ENCODE measurements at places on chromosomes 11 and 22. TPM values are rescaled to one million over a fixed set of nuclear protein-coding genes. Genes with fewer than 3 reads are reported as not detected.

Gene B4GALNT4
- 0.06 TPM for total RNA-seq

Gene CD3G
- total RNA-seq: 0.71 TPM

Gene DEFB131B
- not detected for total RNA-seq

Gene CADM1
- total RNA-seq: 10.1 TPM

Gene ZP1
- not detected for total RNA-seq

Gene INPP5J
- total RNA-seq: 4.4 TPM

Gene USP28
- total RNA-seq: 112 TPM

Gene SEPTIN3
- total RNA-seq: not detected

Gene TYMP
- 12.0 TPM for total RNA-seq

Gene NAV2
- 5.9 TPM for total RNA-seq

Gene KRTAP5-6
- not detected for total RNA-seq

Gene MS4A6E
- not detected for total RNA-seq

DNA sequence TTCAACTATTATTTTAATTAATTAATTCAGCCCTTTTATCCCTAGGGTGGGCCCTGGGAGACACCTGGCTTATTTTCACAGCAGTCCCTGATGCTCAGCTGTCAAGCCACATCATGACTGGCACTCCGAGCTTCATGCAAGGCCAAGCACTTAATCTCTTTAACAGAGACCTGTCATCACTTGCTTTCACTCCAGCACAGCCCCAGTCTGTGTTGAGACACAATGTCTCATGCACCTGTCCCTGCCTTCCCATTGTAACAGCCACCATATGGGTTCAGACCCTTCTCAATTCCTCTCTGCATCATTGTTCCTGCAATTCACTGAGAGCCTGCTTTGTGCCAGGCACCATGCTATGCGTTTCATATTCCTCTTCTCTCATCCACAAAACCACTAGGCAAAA lies 222.2 kb upstream of the TENM4 start:
- no peak for DNase-seq

GRCh38 chr11:126484266-126484665 lies 128.8 kb downstream of the ST3GAL4 start:
- no peak for DNase-seq

DNA sequence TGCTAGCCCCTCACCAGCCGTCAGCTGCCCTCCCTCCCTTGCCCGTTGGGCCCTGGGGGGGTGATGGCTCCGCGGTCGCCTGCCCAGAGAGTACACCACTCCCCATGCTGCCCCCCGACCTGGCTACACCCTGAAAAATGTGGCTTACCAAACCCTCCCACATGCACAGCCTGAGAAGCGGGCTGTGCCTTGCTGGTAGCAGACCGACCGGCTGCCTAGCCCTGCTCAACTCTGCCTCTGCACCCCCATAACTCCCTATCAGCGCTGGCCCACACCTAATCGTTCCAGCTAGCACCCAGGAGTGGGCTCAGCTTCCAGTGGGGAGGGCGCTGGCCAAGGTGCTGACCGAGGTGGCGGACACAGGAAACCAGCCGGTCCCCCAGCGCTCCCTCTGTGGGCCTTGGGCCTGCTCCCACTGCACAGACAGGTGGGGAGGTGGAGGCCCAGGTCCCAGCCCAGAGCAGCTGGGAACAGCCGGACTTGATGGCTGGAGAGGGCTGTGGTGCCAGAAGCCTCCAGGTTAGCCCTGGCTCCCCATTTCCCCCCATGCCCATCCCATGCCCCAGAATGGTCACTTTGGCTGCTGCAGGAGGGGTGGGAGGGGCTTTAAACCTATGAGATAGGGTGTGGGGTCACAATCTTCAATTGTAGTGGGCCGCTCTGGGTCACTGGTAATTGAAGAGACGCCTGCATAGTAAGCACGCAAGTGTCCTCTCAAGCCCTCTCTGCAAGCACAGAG lies 32.1 kb upstream of the PRODH start:
- peak; percentile 61 for DNase-seq

- no peak for DNase-seq
These were observed 364.3 kb downstream of the SHANK2 start for GRCh38 chr11:70888061-70888460.

- no peak for DNase-seq
These were observed 81.6 kb downstream of the SHANK2 start for GRCh38 chr11:71170624-71171423.

- no peak for DNase-seq
These were observed 128.1 kb upstream of the LDLRAD3 start for GRCh38 chr11:35815556-35816315.

DNA sequence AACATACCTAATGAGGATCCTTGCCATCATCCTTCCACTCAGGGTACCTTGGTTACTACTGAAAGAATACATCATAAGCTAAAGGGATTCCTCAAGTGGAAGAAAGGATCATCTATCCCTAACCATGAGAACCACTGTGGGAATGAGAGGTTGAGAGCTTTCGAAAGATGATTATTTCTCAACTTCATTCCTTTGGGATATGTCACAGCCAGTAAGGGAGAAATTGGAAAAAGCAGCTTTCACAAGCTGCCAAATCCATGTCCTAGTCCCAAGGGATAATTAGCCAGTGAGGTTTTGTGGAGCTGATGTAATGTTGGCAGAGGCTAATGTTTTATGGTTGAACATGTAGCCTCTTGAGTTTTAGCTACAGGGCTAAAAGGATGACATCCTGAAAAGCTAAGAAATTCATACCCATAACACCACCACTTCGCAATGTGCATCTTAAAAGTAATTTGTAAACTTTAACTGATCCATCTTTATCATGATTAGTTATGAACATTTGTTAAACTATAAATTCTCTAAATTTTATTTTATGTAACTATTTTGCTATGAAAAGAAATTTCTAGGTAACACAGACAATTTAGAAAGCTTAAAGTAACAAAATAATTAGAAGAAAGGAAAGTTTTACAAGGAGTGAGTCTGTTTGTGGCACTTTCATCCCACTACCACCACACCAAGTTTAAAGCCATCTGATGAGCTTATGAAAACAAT lies 123.9 kb downstream of the MRTFA start:
- DNase-seq: no peak

GRCh38 chr22:41668971-41669911 lies 19.4 kb downstream of the SNU13 start:
- no peak for DNase-seq

GRCh38 chr11:17551347-17552040 lies 4.4 kb downstream of the OTOG start:
- no peak for DNase-seq

DNA sequence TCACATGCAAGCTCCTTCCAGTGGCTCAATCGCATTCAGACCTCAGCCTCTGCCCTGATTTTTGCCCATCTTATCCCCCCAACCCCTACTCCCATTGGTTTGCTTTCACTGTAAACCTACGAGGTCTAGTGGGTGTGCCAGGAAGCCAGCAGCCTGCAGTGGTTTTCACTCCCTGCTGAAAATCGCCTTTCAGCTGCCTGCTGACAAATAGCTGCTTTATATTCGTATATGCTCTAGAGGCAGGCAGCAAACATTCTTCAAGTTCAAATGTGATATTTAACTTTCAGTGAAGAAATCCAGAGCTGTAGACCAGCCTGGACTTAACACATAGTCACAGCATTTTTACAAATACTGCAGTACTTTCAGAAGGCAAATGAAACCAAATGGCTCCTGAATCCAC lies 92.8 kb upstream of the APOA1 start:
- no peak for DNase-seq

- no peak for DNase-seq
These were observed 53.8 kb upstream of the ME3 start for GRCh38 chr11:86726118-86726753.

GRCh38 chr11:119683783-119684182 lies 45.2 kb downstream of the NECTIN1 start:
- no peak for DNase-seq

DNA sequence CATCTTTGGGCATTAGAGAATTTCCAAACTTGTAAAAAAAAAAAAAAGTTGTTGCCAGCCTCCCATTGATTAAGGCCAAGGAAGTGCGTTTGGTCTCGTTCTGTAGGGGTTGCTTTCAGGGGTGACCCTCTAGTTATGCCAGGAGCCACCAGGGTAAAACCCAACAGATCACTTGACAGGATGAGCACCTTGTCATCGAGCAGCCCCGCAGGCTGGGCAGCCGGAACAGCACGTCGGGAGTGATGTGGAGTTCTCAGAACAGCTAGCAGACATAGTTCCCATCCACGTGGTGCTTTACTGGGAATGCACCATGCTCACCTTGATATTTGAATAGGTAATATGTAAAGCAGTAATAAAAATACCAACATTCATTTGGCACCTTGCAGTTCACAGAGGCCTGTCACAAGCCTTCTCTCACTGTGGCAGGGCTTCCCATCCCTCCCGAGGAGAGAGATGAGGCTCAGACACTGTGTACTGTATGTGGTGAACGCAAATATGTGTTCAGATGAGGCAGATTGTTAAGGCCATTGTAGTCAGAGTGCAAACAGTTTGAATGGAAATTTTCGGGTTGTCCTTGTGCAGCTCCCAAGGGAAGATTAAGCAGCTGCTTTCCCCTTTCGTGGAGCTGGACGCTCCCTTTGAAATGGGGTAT lies 70.9 kb upstream of the SORL1-AS1 start:
- DNase-seq: no peak

GRCh38 chr22:17303840-17304779 lies 65.2 kb upstream of the CECR2 start:
- DNase-seq: no peak

- peak; percentile 77 for DNase-seq
These were observed 33.0 kb upstream of the MYOD1 start for GRCh38 chr11:17686231-17686980.

GRCh38 chr11:100932474-100933100 lies 197.0 kb downstream of the PGR start:
- no peak for DNase-seq

Data from psoas muscle (tissue), 8 donors.